ENCODE measurements at places on chromosomes 3 and 15.

- no peak for DNase-seq
Observed at GRCh38 chr3:124831628-124832199, 55.5 kb downstream of the ITGB5 start.

GRCh38 chr3:158105119-158105709 lies 1.0 kb downstream of the SHOX2 start:
- DNase-seq, result no peak

DNA sequence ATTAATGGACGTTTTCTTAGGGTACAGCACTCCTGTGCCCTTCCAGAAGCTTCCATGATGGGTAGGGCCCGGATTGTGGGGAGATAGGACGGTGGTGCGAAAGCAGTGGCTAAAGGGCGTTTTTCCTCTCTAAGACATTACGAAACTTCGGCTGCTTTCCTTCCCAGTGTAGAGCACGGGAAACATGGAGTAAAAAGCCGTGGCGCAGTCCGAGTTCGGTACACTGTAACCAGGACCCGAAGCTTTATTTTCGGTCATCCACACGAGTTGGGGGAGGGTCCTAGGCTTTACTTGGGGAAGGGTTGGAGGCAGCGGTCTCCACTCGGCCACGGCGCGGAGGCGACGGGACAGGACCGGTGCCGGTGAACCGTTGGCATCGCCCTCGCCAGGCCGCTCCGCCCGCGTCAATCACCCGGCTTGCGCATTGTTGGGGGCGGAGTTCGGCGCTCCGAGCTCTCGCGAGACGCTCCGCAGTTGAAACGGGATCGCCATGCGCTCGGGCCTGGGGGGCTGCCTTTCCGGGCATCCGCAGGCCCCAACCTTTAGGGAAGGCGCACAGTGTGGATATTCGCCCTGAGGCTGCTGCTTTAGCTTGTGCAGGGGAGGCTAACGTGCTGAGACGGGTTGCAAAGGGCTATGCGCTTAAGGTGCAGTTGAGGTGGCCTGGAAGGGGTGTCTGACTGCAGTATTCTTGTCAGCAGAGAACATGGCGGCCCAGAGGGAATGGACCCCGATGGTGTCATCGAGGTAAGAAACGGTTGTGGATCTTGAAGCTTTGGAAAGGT lies 546 bp downstream of the EIF4A2 start:
- DNase-seq, result no peak

GRCh38 chr3:50121072-50122032 lies 32.6 kb downstream of the RBM5 start:
- no peak for DNase-seq

DNA sequence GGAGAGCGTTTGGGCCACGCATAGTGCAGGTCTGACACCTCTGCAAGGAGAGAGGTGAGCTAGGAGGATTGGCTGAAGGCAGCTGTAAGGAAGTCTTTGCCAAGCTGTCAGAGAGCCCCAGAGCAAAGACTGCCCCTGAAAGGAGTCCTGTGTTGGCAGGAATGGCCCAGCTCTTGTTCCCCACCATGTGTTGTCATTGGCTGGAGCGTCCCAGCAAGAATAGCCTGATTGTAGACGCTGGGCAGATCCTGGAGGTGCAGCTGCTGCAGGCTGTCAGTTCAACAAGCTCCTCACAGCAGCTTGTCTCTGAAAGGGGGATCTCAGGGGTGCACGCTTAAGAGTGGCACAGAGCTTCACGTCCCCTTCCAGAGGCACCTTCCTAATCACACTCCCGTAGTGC lies 237.6 kb downstream of the FEZF2 start:
- no peak for DNase-seq

- DNase-seq, result no peak
Observed at GRCh38 chr15:40048926-40049475, 10.0 kb upstream of the SRP14 start.

DNA sequence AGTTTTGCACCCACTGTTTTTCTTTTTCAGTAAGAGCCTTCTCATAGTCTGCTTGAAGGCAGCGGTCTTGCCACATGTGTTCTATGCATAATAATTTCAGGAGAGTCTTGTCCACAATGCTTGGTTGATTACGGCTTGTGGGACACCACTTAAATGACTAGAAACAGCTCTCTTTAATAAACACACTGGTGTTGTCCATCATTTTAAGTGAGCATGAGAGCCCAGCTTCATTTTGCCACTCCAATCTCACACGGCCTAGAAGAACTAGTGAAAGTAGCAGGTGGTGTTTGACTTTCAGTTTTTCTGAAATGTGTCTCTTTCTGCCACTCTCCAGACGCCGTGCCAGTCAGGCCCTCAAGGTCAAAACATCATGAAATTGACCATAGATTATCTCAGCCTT lies 292.1 kb downstream of the LPP start:
- no peak for DNase-seq

DNA sequence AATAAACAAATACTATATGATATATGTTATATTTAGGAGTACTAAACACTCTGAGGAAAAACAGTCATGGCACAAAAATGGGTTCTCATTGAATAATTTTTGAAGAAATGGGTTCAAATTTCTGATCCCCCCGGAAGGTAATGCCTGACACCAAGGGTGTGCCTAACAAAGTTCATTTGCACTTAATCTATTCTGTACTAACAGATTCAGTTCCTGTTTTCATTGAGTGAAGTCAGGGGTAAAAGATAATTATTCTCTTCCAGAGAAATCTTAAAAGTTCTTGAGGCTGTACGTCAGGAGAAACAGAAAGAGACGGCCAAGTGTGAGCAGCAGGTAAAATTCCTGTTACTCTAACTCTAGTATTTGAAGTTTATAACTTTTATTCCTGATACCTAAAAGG lies 34.5 kb upstream of the TMEM42 start:
- no peak for DNase-seq

DNA sequence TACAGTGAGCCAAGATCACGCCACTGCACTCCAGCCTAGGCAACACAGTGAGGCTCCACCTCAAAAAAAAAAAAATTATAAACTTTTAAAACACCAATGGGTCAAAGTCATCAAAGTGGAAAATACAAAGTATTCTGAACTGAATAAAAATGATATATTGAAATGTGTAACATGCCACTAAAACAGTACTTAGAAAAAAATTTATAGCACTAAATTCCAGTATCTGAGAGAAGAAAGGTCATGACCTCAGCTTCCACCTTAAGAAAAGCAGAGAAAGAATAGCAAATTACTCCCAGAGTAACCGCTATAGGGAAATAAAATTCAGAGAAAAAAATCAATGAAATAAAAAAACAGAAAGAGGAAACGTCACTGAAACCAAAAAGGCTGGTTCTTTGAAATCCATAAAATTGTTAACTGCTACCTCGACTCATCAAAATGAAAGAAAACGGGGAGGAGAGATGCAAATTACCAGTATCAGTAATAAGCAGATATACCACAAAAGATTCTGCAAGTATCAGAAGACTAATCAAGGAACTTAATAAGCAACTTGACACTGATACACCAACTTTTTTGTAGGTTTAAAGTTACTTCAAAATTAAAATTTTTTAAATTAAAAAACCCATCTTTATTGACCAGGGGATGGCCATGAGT lies 20.8 kb downstream of the ATP13A3 start:
- DNase-seq, result no peak

GRCh38 chr3:105938806-105939205 lies 70.0 kb upstream of the CBLB start:
- DNase-seq, result no peak

DNA sequence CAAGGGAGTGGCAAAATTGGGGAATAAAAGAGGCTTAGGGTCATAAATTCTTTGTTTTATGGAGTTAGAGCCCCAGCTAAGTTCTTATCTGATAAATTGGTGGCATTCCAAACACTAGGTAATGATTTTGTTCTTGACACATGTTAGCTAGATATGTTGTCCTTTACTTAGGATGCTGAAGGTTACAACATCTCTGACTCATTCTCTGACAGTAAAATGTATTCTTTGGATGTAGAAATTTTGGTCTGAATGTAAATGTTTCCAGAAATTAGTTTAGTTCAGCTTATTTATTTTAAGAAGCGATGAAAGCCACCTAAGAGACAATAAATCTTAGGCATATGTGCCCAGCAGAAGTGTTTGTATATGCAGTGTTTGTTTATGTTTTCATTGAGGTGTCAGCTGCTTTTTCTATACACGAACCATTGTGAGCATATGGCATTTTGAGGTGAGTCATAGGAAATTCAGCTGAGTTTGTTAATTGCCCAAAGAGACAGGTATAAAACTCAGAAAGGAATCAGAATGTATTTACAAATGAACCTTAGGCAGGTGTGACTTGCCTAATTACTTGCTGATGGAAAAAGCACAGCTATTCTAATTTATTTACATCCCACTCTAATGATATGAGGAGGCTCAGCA lies 247.7 kb downstream of the AGBL1 start:
- DNase-seq, result no peak

DNA sequence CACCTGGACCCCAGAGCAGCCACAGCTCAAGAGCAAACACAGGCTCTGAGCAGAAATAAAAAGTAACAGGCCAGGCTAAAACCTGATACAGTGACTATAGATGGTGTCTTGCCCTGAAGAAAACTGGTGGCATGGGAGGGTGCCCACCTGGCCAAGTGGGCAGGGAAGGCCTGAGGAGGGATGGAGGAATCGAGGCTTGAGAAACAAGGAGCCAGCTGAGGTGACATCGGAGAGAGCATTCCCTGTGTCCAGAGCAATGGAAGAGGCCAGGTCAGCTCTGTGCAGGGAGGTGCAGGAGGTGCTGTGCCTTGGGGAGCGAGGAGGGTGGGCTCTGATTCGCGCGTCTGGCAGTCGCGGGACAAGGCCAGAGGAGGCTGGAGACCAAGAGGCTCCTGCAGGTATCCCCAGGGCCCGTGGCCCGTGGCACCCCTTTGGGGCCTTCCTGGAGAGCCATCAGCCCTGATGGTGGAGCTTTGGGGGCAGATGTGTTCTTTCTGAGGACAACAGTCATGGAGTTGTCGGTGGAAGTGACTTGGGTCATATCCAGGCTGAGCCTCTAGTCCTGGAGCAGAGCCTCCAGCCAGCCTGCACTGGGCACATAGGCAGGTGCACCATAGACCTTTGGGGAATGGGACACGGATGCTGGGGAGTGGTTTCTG lies 56.1 kb downstream of the PLXNA1 start:
- DNase-seq, result no peak

DNA sequence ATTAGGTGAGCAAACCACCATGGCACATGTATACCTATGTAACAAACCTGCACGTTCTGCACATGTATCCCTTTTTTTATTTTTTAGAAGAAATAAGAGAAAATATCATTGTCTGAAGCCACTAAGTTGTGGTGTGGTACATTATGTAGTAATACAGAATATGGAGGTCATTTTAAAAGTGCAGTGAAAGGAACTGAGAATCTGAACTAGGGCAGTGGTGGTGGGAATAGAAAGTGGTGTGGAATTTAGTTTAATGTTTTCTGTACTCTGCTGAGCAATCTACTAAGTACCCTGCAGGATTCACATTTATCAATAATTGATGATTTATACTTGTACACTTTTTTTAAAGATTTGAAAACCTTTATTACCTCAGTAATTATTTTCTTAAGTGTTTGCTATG lies 283.5 kb downstream of the CHL1 start:
- DNase-seq, result no peak

DNA sequence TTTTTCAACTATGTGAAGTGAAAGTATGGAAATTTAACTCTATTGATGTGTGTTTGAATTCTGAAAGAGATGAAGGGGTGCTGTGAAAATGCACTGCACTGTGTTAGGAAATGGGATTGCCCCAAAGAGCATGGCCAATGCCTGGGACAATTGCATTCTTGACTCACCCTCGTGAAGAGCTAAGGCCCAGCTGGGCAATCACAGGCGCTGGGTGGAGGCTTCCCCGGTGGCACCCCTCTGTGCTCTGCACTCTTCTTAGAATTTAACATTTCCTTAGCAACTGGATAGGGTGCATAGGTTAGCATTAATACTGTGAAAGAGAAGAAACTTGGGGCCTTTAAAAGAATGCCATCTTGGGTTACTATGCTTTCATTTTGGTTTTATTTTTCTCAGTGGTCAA lies 179.9 kb upstream of the GOLIM4 start:
- DNase-seq, result no peak

- DNase-seq, result no peak
Observed at GRCh38 chr15:88476635-88477060, 9.1 kb downstream of the MRPS11 start.

DNA sequence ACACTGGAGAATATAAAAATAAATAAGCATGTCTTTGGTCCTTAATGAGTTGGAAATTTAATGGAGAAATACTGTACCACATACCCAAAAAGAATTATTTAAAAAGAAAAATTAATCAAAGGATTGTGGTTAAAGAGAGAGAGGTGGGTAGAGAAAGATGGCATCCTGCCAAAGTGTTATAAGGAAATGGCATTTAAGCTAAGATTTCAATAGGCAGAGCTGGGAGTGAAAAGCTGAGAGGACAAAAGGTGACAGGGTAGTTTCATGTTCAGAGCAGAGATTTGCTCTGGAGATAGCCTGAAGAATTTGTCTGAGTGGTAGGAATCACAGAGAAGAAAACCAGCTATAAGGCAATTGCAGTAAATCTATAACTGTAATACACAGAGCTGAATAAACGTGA lies 181.0 kb downstream of the SI start:
- no peak for DNase-seq

GRCh38 chr3:98772022-98772421 lies 8.9 kb downstream of the ST3GAL6 start:
- DNase-seq, result no peak

DNA sequence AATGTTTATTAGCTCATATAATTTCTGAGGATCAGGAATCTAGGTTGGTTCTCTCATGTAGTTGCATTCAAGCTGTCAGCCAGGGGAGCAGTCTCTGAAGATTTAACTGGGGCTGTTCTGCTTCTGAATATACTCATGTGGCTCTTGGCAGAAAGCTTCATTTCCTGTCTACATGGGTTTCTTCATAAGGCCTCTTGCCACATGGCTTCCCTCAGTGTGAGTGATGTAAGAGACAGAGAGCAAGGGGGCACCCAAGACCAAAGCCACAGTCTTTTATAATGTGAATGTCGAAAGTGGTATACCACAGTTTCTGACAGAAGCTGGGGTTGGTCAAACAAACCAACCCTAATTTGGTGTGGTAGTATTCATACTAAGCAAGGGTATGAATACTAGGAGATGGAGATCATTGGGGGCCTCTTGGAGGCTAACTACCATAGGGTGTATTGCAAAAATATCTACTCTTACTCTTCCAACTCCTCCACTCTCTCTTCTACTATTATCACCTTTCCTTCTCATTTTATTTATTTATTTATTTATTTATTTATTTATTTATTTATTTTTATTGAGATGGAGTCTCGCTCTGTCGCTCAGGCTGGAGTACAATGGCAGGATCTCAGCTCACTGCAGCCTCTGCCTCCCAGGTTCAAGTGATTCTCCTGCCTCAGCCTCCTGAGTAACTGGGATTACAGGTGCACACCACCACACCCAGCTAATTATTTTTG lies 123.8 kb downstream of the B3GALNT1 start:
- no peak for DNase-seq

DNA sequence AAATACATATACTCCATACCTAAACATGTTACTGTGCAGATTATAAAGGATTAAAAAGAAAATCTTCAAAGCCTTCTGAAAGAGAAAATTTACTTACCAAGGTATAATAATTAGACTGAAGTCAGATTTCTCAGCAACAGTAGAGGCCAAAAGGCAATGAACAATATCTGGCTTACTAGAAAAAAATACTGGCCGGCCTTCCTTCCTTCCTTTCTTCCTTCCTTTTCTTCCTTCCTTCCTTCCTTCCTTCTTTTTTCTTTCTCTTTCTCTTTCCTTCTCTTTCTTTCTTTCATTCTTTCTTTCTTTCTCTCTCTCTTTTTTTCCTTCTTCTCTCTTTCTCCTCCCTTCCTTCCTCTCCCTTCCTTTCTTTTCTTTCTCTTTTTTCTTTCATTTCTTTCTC lies 209.6 kb downstream of the KCNH8 start:
- DNase-seq, result no peak

- no peak for DNase-seq
Observed at GRCh38 chr3:129038121-129038855, 22.3 kb upstream of the GP9 start.

- no peak for DNase-seq
Observed at GRCh38 chr3:154775821-154776548, 304.1 kb upstream of the MME start.

All from cortex of kidney (tissue), 1 donor.